Uterus (tissue), 4 donors: ENCODE measurements at places on chromosomes 4 and X. TPM values are rescaled to one million over a fixed set of nuclear protein-coding genes. Genes with fewer than 3 reads are reported as not detected.
A peak's percentile ranks its signal among the peaks of the same experiment; 100 is the strongest.

DNA sequence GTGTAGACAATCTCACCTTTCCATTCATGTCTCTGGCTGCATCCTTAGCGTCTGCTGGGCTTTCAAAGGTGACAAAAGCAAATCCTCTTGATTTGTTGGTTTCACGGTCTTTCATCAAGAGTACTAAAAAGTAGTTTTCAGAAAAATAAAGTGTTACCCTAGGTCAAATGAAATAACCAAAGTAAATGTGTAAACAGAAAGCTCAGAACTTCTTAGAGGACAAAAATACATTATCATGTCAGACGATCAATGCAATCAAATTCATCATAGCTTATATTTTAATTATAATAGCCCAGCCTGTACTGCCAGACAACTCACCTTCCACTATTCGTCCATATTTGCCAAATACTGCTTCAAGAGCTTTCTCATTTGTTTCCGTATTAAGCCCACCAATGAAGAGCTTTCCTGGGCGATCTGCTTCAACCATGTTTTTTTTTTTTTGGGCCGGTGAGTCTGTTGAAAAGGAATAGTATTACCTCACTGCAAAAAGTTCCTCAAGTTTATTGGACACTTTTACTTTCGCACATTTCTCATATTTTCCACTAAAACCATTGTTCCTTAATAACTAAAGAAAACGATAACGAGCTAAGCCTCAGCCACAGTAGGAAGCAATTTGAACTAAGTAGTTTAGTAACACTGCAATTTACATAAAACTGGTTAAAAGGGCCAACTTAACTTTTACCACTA is 1.4 kb downstream of the RBMX start:
- H3K36me3 ChIP-seq, result no peaks in the 10 kb centered on the region
- DNase-seq, result no peak
- peak overlapping the region; percentile 92 for H3K27ac ChIP-seq
- no peaks in the 10 kb centered on the region for H3K4me1 ChIP-seq

DNA sequence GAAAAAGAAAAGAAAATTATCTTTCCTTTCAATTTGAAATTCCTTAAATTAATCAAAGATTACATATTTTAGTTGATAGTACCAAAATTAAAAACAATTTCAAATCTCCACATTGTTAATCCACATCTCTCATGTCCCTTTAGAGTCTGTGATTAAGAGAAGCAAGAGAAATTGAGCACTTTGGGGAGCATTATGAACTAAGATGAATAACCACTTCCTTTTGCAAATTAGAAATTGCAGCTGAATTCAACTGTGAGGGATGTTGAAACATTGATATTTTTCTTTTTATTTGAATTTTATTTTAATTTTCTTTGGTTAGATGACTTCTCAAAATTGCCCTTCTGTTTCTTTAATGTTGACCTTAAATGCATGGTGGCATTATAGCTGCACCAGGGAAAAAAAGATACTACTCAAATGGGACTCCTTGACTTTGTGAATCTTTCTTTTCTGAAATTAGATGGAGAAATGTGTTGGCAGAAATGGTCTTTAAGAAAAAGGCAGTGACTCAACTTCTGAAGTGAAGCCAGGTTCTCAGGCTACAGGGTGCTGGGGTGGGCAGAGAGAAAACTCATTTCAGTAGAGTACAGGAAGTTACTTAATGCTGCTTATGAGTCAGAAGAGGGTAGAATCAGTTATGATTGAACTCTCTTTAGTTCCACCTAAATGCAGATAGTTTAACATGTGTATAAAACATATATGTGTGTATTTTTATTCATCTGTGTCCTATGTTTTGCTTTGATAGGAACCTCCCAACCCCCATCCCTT is 92.0 kb upstream of the TNIP3 start:
- H3K4me1 ChIP-seq, result no peaks in the 10 kb centered on the region
- no peak overlapping the region for H3K4me3 ChIP-seq
- H3K36me3 ChIP-seq, result no peaks in the 10 kb centered on the region
- DNase-seq, result no peak
- H3K27me3 ChIP-seq, result peaks cover 2% of the 10 kb centered on the region
- H3K27ac ChIP-seq, result no peak overlapping the region

DNA sequence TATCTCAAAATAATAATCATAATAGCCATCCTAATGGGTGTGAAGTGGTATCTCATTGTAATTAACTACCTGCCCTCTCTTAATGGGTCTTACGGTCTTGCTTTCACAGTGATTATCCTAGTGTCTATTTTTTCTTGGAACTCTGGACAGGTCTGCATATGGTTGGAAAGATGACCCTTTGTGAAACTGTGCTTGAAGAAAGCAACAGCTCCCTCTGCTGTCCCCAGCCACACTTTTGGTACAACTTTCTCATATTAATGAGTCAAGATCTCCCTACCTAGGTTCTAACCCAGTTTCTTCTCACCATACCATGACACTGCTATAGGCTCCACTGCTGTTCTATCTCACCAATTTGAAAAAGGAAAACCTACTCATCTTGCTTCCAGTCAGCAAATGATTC is 2.4 kb downstream of the TFDP3 start:
- DNase-seq, result no peak
- H3K27ac ChIP-seq, result no peak overlapping the region
- H3K36me3 ChIP-seq, result no peaks in the 10 kb centered on the region
- no peaks in the 10 kb centered on the region for H3K27me3 ChIP-seq

Gene CXorf49
- not detected for total RNA-seq

DNA sequence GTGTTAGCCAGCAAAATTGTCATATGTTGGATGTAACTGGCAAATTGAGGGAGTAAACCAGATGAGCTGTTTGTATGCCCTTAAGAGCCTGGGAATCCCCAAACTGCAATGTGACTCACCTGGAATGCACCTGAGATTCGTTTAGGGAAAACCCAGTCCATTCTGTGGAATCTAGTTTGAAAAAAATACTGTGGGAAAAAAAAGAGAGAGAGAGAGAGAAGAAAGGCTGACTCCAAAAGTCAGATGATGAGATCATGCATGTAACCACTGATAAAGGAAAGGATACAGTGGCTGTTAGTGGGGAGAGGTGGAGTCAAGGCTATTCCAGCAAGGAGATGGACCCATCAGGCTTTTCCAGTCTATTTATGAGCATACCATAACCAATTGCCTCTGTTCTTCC is 48.5 kb downstream of the SLC9A7 start:
- H3K36me3 ChIP-seq, result no peaks in the 10 kb centered on the region
- H3K4me3 ChIP-seq, result no peak overlapping the region
- H3K27ac ChIP-seq, result no peak overlapping the region
- H3K27me3 ChIP-seq, result peaks cover 4% of the 10 kb centered on the region
- no peaks in the 10 kb centered on the region for H3K4me1 ChIP-seq
- no peak for DNase-seq

DNA sequence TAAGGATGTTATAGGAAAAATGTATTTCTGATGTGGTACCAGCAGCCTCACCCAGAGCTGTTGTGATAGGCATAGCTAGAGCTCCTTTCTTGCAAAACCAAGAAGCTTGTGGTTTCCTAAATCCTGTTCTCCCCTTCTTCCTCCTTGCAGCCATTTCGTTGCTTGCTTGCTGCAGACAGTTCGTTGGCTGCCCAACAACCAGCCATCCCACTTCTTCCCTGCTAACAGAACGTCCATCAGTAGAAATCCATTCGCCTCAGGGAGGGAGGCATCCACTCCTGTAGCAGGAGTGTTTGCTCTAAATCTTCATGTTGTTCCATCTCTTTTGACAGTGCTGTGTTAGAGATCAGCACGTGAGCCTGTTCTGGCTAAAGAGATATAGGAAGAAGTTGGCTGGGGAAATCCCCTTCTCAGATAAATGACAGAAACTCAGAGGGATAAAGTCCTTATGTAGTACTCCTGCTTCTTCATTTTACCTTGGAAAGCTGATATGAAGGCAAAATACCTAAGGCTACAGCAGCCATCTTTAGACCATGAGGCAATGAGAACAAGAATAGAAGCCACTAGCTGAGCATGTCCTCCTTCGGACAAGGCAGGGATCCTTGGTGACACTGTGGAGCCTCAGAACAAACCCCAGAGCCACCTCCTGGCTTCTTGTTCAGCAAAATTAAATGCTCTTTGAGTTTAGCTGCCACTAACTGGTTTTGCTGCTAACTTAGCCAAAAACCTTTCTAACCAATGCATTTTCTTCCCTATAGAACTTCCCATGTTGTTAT is 68.4 kb upstream of the RELL1 start:
- H3K27me3 ChIP-seq, result no peaks in the 10 kb centered on the region
- H3K36me3 ChIP-seq, result no peaks in the 10 kb centered on the region
- H3K4me1 ChIP-seq, result no peaks in the 10 kb centered on the region
- DNase-seq, result no peak

- H3K27me3 ChIP-seq, result no peaks in the 10 kb centered on the region
- no peak for DNase-seq
- H3K36me3 ChIP-seq, result no peaks in the 10 kb centered on the region
- no peak overlapping the region for H3K4me3 ChIP-seq
- H3K27ac ChIP-seq, result no peak overlapping the region
- no peaks in the 10 kb centered on the region for H3K4me1 ChIP-seq
Measured at GRCh38 chr4:51909236-51909703, 66.3 kb downstream of the DCUN1D4 start.

Gene ADRA2C
- 4.1 TPM for total RNA-seq

- no peaks in the 10 kb centered on the region for H3K27me3 ChIP-seq
- no peaks in the 10 kb centered on the region for H3K4me1 ChIP-seq
- no peak overlapping the region for H3K27ac ChIP-seq
- no peak for DNase-seq
- H3K4me3 ChIP-seq, result no peak overlapping the region
Measured at GRCh38 chr4:119980456-119980855, 86.2 kb downstream of the MAD2L1 start.

Gene ADH1A
- not detected for total RNA-seq

GRCh38 chr4:125483278-125483677 is 168.5 kb downstream of the FAT4 start:
- H3K27me3 ChIP-seq, result no peaks in the 10 kb centered on the region
- no peaks in the 10 kb centered on the region for H3K36me3 ChIP-seq
- H3K4me1 ChIP-seq, result no peaks in the 10 kb centered on the region

DNA sequence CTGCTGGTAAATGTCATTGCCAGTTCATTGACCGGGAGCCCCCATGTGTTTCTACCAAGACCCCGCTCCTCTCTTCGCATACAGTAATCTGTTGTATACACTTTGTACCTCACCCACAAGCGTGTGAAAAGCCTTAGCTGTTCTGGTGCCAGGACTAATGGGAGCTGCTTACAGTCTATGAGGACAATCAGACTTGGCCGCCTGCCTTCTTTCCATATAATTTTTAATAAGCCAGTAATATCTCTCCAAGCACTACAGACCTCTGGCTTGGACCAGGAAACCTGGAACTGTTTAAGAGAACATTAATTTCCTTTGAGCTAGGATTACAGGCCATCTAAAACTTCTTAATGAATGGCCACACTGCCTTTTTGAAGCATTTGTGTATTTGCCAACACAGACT is 149.7 kb upstream of the MSX1 start:
- no peaks in the 10 kb centered on the region for H3K27me3 ChIP-seq
- H3K4me1 ChIP-seq, result no peaks in the 10 kb centered on the region
- H3K27ac ChIP-seq, result no peak overlapping the region
- DNase-seq, result no peak
- H3K4me3 ChIP-seq, result no peak overlapping the region
- H3K36me3 ChIP-seq, result no peaks in the 10 kb centered on the region

Gene STAP1
- total RNA-seq, result 0.90 TPM

Gene SPINK2
- not detected for total RNA-seq

Gene IL2
- not detected for total RNA-seq

DNA sequence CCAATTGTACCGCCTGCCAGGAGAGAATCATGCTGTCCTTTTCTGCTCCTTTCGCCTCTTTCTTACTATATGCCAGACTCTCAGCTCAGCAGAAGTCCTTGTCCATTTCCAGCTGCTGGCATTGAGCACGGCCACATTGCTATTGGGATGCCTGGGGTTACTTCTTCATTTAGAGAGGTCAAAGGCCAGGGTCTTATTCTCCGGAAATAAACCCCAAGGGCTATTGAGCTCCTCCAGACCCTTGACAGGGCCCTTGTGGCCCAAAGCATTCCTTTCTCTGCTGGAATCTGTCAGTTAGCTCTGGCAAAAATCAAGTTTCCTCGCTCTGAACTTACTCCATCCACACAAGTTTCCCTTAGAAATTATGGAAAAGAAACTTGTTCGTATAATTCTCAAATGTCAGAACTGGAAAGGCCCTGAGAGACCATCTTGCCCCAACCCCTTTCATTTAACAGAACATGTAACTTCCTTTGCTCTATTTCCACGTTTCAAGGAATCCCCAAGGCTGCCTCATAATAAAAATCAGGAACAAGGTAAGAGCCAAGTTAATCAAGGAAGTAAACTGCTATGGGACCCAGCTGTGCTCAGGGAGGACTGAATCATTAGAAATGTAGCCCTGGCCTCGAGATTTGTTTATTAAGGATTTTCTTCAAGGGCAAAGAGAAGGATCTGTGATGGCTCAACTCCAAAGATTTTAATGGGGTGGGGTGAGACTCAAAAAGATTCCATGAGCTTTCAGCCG is 11.8 kb downstream of the AKAP4 start:
- no peak for DNase-seq
- no peaks in the 10 kb centered on the region for H3K36me3 ChIP-seq
- H3K4me1 ChIP-seq, result no peaks in the 10 kb centered on the region
- H3K27me3 ChIP-seq, result no peaks in the 10 kb centered on the region

Gene FGF16
- not detected for total RNA-seq

DNA sequence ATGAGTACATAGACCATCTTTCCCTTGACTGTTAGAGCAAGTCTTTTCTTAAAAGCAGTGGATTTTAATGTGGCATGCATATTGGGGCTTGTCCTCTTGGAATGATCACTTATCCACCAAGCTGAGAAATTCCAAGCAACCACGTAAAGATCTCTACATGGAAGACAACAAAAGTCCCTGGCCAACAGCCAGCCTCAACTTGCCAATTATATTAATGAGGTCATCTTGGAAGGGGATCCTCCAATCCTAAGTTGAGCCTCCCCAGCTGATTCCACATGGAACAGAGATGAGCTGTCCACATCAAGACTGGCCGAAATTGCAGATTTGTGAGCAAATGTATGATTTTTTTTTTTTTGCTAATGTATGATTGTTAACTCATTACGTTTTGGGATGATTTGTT is 20.6 kb upstream of the FTHL17 start:
- no peaks in the 10 kb centered on the region for H3K27me3 ChIP-seq
- no peaks in the 10 kb centered on the region for H3K4me1 ChIP-seq
- H3K4me3 ChIP-seq, result no peak overlapping the region
- no peak for DNase-seq
- no peaks in the 10 kb centered on the region for H3K36me3 ChIP-seq

GRCh38 chr4:168803732-168804131 is 206.3 kb downstream of the CBR4 start:
- H3K27me3 ChIP-seq, result no peaks in the 10 kb centered on the region
- H3K36me3 ChIP-seq, result no peaks in the 10 kb centered on the region
- H3K4me1 ChIP-seq, result peaks cover 5% of the 10 kb centered on the region
- no peak for DNase-seq
- H3K27ac ChIP-seq, result peak overlapping the region; percentile 81

DNA sequence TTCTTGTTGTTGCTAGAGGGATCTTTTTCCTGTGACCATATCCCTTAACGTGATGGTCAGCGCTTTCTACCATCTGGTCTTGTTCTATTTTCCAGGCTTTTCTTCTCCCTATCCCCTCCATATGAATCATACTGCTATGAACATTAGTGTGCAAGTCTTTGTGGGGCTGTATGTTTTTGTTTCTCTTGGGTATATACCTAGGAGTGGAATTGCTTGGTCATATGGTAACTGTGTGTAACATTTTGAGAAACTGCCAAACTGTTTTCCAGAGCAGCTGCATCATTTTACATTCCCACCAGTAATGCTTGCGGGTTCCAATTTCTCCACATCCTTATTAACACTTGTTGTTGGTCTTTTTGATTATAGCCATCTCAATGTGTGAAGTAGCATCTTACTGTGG is 121.4 kb downstream of the SPRY1 start:
- H3K4me1 ChIP-seq, result no peaks in the 10 kb centered on the region
- no peak for DNase-seq
- no peaks in the 10 kb centered on the region for H3K27me3 ChIP-seq
- no peak overlapping the region for H3K27ac ChIP-seq

GRCh38 chr4:69717778-69718177 is 42.6 kb downstream of the SULT1B1 start:
- no peaks in the 10 kb centered on the region for H3K27me3 ChIP-seq
- H3K27ac ChIP-seq, result no peak overlapping the region
- H3K4me3 ChIP-seq, result no peak overlapping the region
- no peaks in the 10 kb centered on the region for H3K4me1 ChIP-seq
- H3K36me3 ChIP-seq, result no peaks in the 10 kb centered on the region
